ENCODE measurements at places on chromosomes 5 and 9.

GRCh38 chr5:153594785-153595184 lies 104.3 kb downstream of the GRIA1 start:
- DNase-seq, result no peak

GRCh38 chr9:104278929-104279496 lies 184.9 kb downstream of the SMC2 start:
- no peak for DNase-seq

DNA sequence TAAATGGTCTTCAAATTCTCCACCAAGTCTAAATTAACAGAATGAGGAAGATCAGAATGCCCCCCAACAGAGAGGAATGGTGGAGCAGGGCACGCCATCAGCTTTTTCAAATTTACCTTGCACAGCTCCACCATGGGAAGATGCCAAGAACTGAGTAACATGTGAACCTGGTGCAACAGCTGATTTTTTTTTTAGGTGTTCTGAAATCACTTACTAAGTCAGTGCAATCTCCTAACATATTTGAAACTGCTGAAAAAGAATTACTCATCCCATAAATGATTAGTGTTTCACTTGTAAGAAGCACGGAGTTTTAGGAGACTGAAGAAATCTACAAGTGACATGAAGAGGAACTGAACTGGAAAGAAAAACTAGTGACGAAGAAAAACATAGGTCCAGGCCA lies 5.1 kb downstream of the TMEM245 start:
- DNase-seq, result no peak

DNA sequence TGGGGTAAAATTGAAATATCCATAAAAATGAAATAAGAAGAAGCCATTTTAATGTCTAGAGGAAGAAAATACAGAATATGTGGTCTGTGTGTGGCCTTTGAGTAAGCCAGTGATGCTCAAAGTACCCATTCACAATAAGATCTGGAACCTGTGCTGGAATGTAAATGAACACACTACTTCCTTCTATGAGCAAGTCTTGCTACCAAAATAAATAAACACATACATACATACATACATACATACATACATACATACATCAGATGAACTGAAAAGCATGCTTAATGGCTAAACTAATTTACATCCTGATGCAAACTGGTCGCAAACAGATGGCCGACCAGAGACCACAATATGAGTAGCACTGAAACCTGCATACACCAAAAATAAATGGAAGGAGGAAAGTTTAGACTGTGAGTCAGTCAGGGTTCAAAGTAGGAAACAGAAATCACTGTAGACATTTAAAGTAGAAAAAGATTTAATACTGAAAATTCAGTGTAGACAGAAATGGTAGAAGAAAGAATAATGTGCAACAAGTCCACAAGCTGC lies 317.6 kb downstream of the CAAP1 start:
- no peak for DNase-seq

DNA sequence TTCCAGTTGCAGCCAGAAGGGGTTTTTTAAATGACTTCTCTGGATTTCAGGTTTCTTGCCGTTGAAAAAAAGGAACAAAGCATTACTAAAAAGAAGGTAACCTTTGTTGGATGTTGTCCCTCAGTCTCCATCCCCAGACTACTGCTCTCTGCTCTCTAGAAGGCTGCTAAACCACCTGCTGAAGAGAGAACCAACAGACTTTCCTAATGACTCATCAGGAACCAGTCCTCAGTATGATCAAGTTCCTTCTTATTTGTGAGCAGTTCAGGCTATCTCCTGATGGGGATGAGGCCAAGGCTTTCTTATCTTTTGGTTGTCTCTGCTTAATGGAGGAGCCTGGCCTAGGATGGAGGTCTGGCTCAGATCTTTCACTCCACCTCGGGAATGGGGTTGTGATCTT lies 4.1 kb downstream of the KIF4B start:
- no peak for DNase-seq

GRCh38 chr5:78985725-78986223 lies 664 bp upstream of the ARSB start:
- DNase-seq, result no peak

- no peak for DNase-seq
Observed at GRCh38 chr9:18678821-18679590, 205.1 kb downstream of the ADAMTSL1 start.

GRCh38 chr9:128634111-128634510 lies 22.5 kb downstream of the DYNC2I2 start:
- DNase-seq, result no peak

GRCh38 chr5:95939465-95939864 lies 22.2 kb downstream of the ELL2 start:
- no peak for DNase-seq

GRCh38 chr5:169939731-169940130 lies 40.6 kb downstream of the INSYN2B start:
- no peak for DNase-seq

- DNase-seq, result peak; percentile 97
Observed at GRCh38 chr5:128538250-128539037, 399 bp upstream of the FBN2 start.

GRCh38 chr5:39648085-39648847 lies 223.5 kb upstream of the DAB2 start:
- no peak for DNase-seq

- DNase-seq, result no peak
Observed at GRCh38 chr9:135409286-135410200, 70.0 kb upstream of the PPP1R26 start.

DNA sequence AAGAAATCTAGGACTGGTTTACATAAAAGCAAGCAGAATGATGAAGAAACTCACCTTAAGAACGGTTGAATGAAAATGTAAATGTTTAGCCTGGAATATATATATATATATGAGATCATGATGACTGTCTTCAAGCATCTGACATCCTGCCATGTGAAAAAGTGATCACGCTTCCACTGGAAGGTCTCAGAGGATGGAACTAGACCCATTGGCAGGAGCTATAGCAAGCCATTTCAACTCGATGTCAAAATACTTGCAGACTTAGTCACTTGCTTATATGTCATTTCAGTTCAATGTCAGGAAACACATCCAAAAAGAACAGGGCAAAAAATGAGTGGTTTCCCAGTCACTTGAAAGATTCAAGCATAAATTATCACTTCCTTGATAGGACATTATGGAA lies 22.2 kb upstream of the TMEM161B start:
- DNase-seq, result no peak

- no peak for DNase-seq
Observed at GRCh38 chr5:77272206-77272605, 61.7 kb downstream of the PDE8B start.

GRCh38 chr5:1540166-1540565 lies 16.4 kb upstream of the LPCAT1 start:
- no peak for DNase-seq

DNA sequence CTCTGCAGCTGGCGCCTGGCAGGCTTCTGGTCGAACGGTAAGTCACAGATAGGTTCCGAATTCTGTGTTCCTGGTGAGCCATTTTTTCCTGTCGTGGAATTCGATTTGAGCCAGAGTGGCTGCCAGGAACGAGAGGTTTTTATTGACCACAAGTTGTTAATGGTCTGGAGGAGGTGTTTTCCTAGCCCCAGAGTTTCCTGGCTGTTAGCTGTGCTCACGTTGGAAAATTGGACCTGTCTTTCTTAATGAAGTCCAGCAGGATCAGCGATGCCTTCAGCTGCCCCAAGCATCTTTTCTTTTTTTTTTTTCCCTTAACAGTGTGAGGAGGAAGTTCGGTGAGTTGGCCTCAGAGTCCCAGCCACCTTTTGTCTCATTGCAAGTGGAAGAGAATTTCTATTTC lies 62.9 kb downstream of the COL5A1 start:
- no peak for DNase-seq

DNA sequence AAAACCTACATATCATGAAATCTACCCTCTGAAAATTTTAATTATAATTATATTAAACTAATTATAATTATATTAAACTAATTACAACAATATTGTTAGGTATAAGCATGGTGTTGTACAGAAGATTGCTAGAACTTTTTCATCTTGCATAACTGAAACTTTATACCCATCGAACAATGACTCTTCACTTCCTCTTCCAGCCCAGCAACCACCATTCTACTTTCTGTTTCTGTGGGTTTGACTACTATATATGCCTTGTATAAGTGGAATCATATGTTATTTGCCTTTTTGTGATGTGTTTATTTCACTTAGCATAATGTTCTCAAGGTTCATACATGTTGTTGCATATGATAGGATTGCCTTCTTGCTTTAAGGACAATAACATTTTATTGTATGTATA lies 274.2 kb upstream of the CCNH start:
- no peak for DNase-seq

- no peak for DNase-seq
Observed at GRCh38 chr9:1048811-1049210, 1.3 kb upstream of the DMRT2 start.

GRCh38 chr5:42520957-42521356 lies 97.7 kb downstream of the GHR start:
- no peak for DNase-seq

GRCh38 chr9:117775591-117775990 lies 71.4 kb downstream of the TLR4 start:
- DNase-seq, result no peak

DNA sequence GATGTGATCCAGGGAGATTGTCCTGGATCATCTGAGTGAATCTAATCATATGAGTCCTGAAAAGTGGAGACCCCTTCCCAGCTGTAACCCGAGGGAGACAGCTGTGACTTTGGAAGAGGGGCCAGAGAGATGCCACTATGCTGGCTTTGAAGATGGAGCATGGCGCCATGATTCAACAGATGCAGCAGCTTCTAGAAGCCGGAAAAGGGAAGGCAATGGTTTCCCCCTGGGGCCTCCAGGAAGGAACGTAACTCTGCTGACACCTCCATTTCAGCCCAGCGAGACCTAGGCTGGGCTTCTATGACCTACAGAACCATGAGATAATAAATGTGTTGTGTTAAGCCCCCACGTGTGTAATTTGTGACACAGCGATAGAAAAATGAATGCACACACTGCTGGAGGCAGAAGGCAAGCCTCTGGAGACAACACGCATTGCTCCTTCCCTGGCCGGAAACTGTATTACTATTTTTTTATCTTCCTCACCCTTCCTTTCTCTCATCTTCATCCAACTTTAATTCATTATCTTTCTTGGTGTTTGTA lies 16.6 kb upstream of the SARDH start:
- no peak for DNase-seq

DNA sequence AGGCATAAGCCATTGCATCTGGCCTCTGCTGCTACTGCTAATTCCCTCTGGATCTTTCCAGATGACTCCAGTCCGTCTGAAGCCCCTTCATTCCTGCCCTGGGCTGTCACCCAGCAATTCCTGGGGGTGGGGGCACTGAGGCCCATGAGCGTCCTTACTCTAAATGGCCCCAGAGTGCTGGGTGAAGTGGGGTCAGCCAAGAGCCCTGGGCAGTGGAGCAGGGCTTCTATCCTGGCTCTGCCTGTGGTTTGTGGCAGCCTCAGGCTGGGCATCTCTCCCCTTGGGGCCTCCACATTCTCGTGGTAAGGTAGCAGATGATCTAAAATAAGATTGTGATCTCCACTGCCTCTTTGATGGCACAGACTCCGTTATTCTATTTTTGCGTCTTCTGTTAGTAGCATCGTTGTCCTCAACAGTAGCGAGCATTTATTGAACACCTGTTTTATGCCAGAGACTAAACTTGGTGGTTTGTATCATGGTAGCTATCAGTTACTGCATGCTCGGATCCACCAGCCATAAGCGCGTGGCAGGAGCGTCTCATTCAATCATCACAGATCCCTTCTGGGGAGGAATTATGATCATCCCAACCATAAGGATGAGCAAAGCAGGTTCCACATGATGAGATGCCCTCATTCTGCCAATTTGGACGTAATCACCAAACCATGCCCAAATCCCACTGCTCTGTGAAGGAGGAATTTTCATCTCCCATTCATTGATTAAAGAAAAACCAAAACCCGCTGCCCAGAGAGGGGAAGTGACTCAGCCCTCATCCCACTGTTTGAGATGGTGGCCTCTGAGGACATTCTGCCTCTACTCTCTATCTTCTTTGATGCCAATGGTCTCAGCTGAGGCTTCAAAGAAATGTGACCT lies 21.9 kb upstream of the DUSP1 start:
- no peak for DNase-seq

DNA sequence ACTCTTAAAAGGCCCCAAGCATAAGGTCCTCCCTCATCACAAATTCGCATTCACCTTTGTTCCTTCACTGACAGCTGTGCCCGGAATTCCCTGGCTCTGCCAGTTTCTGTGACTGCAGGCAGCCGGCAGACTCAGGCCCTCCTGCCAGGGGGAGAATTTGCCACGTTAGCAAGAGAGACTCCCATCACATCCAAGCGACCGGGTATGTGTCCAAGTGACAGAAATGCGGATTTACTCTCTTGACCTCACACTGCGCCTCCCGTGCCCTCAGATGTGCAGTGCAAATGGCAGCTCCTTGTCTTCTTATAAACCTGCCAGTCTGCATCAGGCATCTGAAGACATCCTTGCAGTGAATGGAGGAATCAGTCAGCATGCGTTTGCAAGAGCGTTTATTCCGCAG lies 187.1 kb upstream of the WWC1 start:
- DNase-seq, result no peak

DNA sequence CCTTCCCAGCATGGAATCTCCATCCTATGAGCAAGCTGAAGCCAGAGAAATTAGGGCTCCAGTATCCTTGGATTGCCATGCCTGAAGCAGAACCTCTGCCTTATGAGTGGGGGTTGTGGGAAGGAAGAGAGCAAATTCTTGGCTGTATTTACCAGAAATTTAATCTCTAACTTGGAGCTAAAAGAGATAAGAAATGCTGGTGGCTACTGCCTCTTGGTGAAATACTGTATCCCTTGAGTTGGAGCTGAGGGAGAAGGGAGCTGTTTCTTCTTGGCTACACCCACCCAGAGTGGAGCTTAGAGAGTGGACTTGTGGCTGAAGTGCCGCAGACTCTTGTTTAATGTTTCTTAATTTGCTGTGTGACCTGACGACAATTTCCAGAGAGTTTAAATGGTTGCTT lies 447.3 kb downstream of the ARHGEF28 start:
- DNase-seq, result no peak

DNA sequence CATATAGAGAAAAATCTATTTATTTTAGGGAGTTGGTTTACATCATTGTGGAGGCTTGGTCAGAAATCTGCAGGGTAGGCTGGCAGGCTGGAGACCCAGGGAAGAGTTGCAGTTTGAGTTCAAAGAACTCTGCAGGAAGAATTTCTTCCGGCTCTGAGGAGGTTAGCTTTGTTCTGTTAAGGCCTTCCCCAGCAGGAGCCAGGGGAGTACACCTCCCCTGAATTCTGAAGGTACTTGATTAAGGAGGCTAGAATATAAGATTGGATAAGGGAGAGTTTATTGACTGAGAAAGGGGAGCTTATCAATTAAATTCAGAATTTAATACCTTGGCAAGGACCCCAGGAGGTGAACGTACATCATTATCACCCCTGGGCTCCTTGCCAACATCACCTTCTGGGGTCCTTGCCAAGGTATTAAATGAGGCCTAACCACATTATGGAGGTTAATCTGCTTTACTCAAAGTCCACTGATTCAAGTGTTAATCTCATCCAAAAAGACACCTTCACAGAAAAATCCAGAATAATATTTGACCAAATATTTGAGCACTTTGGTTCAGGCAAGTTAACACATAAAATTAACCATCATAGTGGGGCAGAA lies 351.7 kb downstream of the CWC27 start:
- DNase-seq, result no peak

- no peak for DNase-seq
Observed at GRCh38 chr9:37040508-37041127, 6.5 kb upstream of the PAX5 start.

All from amniotic stem cell (primary cell).